ENCODE measurements at places on chromosomes 4 and X.
A peak's percentile ranks its signal among the peaks of the same experiment; 100 is the strongest.

DNA sequence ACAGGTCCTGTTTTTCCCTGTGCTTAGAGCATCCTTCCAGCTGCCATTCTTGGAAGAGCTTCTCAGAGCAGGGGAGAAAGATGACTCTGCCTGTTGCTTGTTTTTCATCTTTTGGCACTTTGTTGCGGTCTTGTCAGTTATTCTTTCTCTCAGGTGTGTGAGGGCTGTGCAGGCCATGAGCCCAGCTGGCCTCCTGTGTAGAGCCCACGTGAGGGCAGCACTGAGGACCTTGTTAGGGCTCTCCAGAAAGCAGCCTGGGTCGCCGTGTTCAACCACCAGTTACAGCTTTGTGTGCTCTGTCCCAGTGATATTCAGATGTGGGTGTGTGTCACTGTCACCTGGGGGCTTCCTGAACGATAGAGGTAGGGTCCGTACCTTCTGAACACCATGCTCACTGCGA lies 52.8 kb downstream of the NOP14 start:
- DNase-seq, result no peak

DNA sequence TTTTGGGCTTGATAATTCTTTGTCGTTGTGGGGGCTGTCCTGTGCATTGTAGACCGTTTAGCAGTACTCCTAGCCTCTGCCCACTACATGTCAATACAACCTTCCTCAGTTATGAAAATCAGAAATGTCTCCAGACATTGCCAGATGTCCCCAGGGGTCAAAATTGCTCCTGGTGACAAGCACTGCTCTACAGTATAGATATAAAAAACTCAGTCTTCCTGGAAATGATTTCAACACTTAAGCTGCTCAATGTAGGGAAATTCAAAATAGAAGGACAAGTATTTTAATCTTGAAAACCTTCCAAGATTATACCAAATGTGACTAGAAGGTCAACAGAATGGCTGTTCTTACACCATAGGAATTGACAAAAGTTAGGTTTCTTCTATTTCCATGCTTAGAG lies 288.7 kb upstream of the MAGEB2 start:
- no peak for DNase-seq

DNA sequence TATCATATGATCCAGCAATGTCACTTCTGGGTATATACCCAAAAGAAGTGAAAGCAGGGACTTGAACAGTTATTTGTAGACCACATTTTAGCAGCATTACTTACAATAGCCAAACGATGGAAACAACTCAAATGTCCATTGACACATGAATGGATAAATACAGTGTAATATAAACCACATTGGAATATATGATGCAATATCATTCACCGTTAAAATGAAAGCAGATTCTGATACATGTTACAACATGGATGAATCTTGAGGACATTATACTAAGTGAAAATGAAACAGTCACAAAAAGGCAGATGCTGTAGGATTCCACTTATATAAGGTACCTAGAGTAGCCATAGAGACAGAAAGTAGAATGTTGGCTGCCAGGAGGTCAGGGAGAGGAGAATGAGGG lies 130.5 kb upstream of the SMAD1 start:
- DNase-seq, result no peak

DNA sequence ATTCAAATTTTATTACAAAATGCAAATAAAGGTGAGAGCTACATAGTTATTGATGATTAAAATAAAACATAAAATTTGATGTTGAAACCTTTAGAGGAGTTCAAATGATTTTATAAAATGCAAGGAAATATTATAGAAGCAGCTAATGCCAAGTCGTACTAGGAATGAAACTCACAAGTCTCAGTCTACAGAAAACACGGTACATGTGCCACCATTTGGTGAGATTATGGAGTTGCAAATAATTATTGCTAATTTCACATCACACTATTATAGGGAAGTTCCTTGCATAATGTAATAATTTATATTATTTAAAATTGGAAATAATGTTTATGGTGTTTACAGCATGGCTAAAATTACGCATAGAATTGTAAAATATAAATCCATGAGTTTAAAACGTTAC lies 1601.7 kb upstream of the TENM3 start:
- DNase-seq, result no peak

DNA sequence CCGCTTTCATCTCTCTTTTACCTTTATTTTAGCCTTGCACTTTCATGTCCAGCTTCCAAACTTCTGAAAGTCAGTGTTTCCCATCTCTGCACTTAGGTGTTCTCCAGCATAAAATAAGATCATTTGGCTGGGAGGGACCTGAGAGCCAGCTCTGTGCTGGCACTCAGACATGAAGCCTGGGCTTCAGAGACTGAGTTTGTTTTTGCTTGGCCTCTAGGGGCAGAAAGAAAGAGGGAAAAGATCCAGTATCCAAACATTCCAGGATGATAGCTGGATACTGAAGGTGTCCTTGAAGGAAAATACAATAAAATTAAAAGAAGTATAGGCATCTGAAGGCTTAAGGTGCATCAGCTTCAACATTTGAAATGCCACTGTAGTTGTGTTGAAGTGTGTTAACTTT lies 202.4 kb upstream of the ZIC3 start:
- no peak for DNase-seq

DNA sequence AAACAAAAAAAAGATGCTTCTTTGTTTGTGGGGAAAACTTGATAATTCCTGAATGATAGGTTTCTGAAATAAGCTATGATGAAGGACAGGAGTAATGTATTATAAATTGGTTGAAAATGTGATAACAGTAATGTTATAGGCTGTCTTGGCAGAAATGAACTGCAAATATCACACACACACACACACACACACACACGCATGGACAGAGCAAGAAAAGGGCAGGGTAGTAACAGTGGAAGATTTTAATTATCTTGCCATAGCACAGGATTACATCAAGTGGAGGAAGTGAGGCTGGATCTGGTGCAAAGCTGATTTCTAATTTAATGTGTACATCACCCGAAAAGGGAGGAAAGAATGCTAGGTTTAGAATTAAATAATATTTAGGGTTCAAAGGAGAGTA lies 97.5 kb upstream of the CXXC4 start:
- DNase-seq, result no peak

GRCh38 chr4:101753721-101754120 lies 36.8 kb upstream of the BANK1 start:
- DNase-seq, result no peak

DNA sequence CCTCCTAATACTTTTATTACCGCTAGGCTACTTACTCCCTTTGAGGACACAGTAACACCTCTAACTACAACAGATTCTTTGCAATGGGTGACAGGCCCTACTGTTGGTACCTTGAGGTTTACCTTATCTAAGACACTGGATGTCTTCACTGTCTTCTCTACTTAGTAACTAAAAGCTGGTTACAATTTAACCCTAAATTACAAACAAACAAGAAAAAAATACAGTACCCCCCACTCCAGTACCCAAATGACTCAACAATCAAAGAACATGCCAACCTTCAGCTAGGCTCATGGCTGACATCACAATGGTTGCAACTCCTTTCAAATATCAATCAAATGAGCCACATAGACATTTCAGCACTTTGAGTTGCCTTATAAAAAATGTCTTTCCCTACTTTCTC lies 198.0 kb downstream of the GUCY2F start:
- no peak for DNase-seq

GRCh38 chr4:41656572-41657520 lies 91.7 kb downstream of the PHOX2B start:
- DNase-seq, result peak; percentile 46

- no peak for DNase-seq
These were observed 96.3 kb upstream of the MSX1 start for GRCh38 chr4:4762909-4763821.

DNA sequence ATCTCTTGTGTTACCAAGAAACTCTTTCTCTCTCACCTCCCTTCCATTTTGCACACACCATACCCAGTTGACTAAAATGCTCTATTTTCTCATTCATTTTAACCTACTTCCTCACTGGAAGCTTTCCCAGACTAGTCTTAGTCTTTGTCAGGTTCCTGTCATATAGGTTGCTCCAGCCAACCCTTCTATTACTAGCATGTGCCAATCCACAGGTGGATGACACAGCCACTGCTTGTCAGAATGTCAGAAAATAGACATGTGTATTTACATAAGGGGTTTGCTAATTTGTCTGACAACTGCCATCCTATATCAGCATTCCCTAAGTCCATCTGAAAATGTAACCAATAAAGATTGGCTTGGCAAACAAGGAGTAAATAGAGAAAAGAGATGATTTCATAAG lies 239.2 kb upstream of the SMIM31 start:
- DNase-seq, result no peak

- DNase-seq, result no peak
These were observed 33.0 kb downstream of the GALNTL6 start for GRCh38 chr4:171846232-171846631.

GRCh38 chr4:1521821-1522361 lies 115.6 kb upstream of the NKX1-1 start:
- no peak for DNase-seq

- DNase-seq, result no peak
These were observed 60.5 kb downstream of the TMA16 start for GRCh38 chr4:163554870-163555465.

- no peak for DNase-seq
These were observed 47.2 kb downstream of the NEIL3 start for GRCh38 chr4:177356921-177357320.

- no peak for DNase-seq
These were observed 100.9 kb downstream of the LCORL start for GRCh38 chr4:17920681-17921080.

- DNase-seq, result no peak
These were observed 101.2 kb downstream of the AFF1 start for GRCh38 chr4:87035881-87036509.

- DNase-seq, result no peak
These were observed 20.5 kb downstream of the NKX3-2 start for GRCh38 chr4:13523591-13524503.

DNA sequence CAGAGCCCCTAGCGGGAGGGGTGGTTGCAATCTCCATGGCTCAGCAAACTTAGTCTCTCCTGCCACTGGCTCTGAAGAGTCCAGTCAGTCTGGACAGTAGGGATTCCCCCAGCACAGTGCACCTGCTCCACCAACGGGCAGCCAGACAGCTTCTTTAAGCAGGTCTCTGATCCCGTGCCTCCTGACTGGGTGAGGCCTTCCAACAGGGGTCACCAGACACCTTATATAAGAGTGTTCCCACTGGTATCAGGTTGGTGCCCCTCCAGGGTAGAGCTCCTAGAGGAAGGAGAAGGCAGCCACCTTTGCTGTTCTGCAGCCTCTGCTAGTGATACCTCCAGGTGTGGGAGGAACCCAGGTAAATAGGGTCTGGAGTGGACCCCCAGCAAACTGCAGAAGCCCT lies 1393.4 kb downstream of the STIM2 start:
- DNase-seq, result no peak

DNA sequence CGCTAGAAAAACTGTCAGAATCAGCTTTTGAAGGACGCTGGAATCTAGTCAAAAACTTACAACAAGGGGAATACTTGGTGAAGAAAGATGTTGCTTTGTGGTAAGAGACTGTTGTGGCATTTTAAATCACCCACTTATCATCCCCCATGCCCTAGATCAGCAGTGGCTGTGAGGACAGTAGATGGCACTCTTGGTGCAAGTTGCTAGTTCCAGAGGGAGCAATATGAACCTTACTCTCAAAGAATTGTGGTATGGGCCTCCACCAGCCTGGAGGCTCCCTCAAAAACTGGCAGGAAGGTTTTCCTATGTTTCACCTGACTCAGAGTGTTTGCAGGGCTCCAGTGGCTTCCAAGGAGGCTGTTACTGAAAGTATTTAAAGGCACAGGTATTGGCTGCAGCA lies 37.7 kb upstream of the SLC16A2 start:
- peak; percentile 47 for DNase-seq

DNA sequence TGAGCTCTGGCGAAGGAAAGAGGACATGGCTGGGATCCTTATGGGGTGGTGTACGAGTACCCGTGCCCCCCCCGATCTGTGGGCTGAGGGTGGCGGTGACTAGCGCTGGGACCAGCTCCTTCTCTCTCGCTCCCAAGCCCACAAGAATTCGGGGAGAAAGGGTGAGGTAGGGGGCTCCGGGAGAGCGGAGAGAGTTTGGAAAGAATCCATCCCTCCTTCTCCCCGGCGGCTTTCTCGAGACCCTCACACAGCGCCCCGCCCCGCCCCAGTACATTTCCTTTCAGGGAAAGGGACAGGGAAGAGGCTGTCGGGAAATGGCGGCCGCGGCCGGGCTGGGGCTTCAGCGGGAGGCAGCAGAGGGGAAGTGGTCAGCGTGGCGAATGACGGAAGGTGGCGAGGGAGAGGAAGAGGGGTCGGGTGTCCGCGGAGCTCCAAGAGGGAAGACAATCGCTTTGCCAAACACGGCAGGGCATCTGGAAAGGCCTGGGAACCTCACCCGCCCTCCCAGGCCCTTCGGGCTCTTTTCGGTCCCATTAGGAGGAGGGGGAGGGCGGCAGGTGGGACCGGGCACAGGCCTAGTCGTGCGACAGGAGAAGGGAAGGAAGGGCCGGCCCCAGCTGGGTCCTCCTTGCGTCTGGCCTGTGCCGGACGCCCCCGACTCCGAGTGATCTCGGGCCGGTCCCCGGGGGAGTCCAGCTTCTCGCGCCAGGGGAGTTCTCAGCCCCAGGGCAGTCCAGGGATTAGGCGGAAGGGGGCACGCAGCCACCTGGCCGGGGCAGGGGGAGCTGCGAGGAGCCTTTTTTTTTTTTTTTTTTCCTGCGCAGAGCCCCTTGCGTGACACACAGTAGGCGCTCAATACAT lies 10.2 kb downstream of the HNRNPH2 start:
- DNase-seq, result peak; percentile 62

DNA sequence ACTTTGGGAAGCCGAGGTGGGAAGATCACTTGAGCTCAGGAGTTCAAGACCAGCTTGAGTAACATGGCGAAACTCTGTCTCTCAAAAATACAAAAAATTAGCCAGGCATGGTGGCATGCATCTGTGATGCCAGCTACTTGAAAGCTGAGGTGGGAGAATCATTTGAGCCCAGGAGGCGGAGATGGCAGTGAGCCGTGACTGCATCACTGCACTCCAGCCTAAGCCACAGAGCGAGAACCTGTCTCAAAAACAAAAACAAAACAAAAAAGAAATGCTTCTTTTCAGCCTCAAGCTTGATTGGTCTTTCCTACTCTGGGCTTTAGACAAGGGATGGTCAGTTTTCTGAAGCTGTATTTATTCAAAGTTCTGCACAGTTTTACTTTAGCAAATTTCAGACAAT lies 15.8 kb upstream of the DHRSX start:
- no peak for DNase-seq
